Substantia nigra (tissue), 51 donors: ENCODE measurements at places on chromosomes 16 and 17.
A peak's percentile ranks its signal among the peaks of the same experiment; 100 is the strongest.

- DNase-seq = peak; percentile 56
Observed at GRCh38 chr17:32876417-32877163, at the start of gene MYO1D. Gene MYO1D (minus strand): TSS chr17:32877124. CDS start chr17:32876872, 252 bp downstream.

GRCh38 chr17:2634361-2634960 lies 41.0 kb downstream of the PAFAH1B1 start:
- DNase-seq = no peak

- DNase-seq = no peak
Observed at GRCh38 chr16:49417354-49417753, 43.8 kb downstream of the C16orf78 start.

- DNase-seq = no peak
Observed at GRCh38 chr17:66268247-66268927, 34.0 kb upstream of the PRKCA start.

DNA sequence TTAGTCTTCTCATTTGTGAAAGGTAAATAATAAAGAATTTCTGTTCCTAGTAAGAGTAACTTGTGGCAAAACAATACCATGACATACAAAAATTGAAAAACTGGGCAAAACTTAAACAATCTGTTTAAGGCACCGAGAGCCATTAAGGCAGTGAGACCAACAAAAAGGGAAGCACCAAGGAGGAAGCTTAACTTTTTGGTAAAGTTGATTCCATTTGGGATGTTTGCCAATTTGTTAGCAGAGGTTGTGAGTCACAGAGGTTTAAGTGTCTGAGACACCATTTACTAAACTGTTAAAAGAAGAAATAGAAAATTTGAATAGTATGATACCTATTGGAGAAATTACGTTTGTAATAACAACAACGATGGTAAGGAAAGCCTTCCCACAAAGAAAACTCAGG lies 4.9 kb downstream of the SLC35G3 start:
- no peak for DNase-seq

DNA sequence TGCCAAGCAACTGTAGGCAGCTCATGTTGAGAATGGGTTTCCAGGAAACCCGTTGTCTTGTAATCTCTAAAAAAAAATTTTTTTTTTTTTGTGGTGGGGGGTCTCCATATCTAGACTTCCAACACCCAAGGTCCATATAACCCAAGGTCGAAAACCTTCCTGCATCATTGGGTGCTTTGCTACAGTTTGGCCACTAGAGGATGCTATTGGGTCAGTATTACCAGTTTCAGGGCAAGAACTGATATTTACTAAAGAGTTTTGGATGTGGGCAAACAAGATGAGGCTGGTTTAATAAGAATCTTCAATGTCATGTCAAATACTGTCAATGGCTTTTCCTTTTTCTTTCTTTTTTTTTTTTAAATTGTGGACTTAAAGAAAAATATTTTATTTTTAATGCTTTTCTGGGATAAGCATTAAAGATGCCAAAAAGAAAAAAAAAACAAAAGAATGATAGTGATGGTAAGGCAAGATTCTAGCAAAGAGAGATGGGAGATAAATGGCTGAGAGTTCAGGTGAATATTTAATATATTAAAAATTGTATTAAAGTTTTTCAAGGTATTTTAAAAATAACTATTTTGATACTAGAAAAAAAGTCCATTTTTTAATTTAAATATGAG lies 62.2 kb downstream of the DHRS7C start:
- DNase-seq = no peak

DNA sequence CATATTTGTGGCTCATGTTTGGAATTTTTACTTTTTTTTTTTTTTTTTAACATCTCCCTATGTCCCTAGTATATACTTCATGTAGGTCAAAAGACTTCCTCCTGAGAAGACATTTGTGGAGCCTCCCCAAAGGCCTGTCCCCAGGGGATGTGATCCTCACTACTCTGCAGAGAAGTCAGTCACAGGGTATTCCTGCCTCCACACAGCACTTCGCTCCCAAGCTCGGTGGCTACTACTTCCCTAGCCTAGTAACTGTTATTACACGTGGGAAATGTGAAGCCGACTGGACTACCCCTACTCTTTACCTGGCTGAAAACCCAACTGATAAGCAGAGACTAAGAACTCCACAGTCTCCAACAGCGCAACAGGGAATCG lies 116.8 kb downstream of the HIC1 start:
- no peak for DNase-seq

GRCh38 chr17:4467287-4467686 lies 31.4 kb upstream of the SPNS2 start:
- no peak for DNase-seq

GRCh38 chr16:27951489-27952120 lies 111.9 kb downstream of the GSG1L start:
- no peak for DNase-seq

DNA sequence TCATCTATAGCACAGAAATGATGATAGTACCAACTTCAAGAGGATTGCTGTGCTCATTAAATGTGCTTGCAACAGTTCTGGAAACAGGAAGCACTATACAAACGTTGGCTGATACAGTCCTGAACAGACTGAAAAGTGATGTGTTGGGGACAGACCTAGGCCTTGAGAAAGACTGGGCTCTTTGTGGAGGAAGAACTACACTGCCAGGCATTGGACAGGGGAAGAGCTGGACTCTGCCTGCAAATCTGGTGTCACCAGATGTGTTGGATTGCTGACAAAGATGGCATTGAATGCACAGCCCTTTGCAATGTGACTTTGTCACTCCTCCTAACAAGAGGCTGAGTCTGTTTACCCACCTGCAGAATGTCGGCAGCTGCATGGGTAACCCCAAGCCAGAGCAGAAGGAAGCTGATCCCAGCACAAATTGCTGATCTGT lies 12.4 kb upstream of the ST6GALNAC2 start:
- peak; percentile 67 for DNase-seq

DNA sequence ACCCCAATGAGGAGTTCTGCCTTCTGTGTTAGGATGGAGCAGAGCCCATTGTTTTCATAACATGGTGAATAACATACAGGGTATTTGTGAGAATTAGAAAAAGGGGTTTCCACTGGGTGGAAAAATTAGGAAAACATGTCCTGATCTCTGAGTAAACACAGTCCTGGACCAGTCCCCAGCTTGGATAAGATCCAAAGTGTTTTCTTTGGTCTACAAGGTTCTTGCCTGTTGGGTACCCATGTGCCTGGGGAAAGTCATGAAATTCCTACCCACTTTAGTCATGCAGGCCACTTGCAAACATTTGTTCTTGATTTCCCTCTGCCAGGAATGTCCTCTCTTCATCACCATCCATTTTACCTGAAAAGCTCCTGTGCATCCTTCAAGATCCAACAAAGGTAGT lies 164.8 kb upstream of the DYNLRB2 start:
- DNase-seq = no peak

DNA sequence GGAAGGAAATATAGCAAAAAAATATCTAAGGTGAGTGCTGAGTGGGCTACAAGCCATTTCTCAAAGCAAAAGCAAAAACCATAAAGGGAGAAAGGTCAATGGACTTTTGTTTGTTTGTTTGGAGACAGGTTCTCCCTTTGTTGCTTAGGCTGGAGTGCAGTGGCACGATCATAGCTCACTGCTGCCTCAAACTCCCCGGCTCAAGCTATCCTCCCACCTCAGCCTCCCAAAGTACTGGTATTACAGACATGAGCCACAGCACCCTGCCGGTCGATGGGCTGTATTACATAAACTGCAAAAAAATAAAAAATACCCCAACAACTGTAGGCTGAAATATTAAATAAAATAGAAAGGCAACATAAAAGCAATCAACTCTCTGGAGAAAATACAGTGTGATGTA lies 3.5 kb upstream of the RBBP6 start:
- no peak for DNase-seq

DNA sequence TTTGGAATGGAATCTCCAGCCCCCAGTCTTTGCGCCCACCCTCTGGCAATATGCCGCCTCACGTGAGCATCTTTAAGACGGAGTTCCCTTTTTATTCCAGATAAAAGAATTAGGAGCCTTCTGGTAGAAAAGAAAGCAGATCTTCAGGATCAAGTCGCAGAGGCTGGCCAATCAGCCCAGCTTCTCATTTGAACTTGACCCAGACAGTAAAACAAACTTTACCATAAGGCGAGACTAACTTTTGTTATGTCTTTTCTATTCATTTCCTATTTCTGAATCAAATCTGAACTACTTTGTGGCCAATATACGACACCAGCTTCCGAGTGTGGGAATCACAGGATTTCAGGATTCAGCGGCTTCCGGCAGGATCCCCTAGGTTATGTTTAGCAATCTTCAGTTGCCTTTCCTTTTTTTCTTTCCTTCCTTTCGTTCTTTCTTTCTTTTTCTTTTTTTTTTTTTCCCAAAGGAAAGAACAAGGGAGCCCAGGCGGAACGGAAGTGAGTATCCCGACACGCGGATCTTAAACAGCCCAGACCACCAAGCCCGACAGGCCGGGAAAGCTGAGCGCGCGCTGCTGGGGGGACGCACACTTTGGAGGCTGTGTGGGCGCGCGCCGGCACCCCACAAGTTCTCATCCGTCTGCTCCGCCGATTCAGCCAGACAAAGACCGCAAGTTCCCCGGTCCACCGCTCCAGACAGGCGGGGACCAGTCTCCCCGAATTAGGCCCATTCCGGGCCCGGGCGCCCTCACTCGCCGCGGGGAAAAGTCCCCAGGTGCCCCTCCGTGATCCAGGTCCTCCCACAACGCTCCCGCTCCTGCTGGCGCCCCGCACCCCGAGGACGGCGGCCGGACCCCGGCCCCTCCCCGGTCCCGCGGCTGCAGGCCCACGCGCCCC lies 633 bp downstream of the TBC1D16 start:
- no peak for DNase-seq

DNA sequence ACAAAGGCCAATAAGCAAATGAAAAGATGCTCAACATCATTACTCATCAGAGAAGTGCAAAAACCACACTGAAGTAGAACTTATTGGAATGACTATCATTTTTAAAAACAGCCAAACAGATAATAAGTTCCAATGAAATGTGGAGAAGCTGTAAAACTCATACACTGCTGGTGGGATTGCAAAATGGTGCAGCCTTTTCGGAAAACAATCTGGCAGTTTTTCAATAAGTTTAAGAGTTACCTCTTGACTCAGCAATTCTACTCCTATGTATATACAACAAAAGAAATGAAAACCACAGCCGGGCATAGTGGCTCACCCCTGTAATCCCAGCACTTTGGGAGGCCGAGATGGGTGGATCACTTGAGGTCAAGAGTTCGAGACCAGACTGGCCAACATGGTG lies 49.3 kb downstream of the AKAP10 start:
- no peak for DNase-seq

DNA sequence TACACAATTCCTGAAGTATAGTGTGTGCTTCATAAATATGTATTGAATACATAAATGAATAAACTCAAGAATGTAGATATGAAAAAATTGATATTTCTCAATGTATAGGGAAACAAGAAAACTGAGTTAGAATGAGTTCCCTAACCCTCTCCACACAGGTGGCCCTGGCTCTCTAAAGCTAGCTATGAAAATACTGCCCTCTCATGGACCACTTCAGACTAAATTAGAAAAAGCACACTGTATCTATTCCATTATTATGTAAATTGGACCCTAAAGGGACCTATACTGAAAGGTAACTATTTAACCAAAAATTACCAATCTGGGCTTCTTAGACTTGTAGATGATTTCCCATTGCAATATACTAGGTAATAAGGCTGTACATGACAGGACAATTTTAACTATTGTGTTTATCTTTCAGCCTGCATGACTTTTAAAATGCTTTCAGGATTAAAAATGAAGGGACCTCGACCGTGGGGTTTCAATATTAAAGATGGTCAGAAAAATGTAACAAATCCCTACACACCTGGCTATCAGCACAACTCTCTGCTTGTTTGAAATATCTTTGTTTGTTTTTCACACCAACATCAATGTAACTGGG lies 672.5 kb upstream of the KIF2B start:
- no peak for DNase-seq

- DNase-seq = no peak
Observed at GRCh38 chr16:22321340-22322001, 24.3 kb downstream of the POLR3E start.

DNA sequence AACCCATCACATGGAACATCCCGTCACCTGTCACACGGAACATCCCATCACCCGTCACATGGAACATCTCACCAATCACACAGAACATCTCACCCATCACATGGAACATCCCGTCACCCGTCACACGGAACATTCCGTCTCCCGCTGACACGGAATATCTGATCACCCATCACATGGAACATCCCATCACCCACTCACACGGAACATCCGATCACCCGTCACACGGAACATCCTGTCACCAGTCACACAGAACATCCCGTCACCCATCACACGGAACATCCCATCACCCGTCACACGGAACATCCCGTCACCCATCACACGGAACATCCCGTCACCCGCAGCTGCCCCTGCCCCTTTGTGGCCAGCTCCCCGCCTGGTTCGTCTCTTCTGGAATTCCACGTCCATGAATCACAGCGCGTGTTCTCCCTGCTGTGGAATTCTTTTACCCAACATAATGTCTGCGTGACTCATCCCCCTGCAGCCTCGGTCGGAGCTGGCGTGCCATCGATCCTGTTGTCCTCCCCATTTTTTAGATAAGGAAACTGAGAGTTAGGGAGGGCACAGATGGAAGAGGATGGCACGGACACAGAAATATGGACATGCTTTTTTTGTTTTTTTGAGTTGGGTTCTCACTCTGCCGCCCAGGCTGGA lies 5.6 kb downstream of the CPNE7 start:
- DNase-seq = no peak

DNA sequence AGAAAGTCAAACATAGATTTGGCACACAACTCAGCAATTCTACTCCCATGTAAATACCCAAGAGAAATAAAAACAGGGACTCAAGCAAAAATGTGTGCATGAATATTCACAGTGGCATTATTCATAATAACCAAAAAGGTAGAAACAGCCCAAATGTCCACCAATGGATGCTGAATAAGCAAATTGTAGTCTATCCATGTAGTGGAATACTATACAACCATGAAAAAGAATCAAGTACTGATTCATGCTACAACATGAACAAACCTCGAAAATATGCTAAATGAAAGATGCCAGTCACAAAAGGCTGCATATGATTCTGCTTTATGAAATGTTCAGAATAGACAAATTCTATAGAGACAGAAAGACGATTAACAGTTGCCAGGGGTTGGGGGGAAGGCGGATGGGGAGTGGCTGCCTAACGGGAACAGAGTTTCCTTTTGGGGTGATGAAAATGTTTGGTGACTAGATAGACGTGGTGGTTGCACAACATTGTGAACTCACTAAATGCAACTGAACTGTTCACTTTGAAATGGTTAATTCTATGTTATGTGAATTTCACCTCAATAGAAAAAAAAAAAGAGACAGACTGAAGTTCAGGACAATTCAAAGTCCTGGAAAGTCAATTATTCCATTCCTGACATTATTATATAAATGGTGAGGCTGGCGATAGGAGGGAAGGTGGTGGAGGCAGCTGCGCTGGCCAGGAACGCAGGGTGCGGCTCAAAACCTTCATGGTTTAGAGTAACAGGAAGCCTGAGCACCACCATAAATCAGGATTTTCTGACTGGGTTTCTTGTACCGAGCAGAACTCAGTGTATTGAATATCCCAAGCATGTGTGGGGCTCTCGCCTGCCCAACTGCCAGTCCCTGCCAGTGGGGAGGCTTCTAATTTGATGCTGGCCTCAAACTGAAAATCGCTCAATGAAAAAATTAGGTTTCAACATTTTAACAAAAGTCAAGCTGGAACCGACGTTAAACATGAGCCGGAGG lies 300.9 kb downstream of the C16orf95 start:
- no peak for DNase-seq
